ENCODE measurements at places on chromosomes 16 and 17.

DNA sequence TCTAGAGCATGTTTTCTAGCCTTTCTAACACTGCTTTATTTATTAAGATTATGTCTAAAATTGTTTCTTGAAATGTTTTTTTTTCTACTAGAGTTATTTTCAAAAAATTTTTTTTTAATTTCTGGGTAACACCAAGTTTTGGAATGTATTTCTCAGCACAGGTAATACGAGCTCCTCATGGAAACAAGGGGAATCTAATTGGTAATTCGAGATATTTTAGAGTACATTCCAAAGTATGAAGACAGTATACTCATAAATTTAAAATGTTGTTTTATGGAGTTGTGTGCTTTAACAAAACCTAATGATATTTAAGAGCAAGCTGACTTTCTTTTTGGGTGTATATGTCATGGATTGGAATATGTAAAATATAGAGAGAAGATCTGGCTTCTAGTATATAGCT, 42.4 kb downstream of the OMG start:
- no peak for DNase-seq

GRCh38 chr17:34081269-34081668, 173.8 kb upstream of the CCL2 start:
- DNase-seq = no peak

DNA sequence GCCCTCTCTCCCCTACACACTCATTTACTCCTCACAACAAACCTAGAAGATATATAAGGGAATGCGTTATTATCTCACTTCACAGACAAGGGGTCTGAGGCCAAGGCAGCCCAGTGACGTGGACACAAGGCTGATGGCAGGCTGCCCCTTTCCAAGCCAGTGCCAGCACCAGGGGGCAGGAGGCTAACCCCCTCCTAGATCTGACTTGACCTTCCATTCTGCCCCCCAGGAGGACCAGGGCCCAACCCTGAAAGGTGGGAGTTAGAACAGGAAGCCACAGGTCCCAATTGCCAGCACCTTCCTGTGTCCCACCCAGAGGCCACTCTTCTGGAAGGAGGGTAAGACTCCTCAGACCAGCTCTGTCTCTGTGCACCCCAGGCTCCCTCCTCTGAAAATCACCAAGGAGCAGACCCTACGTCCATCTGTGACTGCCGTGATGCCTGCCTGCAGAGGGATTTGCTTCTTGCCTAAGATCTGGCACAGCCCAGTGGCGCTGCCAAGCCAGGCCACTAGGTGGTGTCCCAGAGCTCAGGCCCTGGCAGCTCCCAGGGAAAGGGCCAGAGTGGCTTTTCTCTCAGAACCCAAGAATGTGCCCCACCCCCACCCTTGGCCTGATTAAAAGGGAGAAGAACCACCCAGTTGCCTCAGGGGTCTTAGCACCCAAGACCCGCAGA, 42.4 kb upstream of the MRPS23 start:
- peak; percentile 68 for DNase-seq

- no peak for DNase-seq
These were observed 245.9 kb downstream of the CPPED1 start for GRCh38 chr16:12557786-12558185.

- no peak for DNase-seq
These were observed 113.2 kb downstream of the PRKCB start for GRCh38 chr16:23948949-23949411.

DNA sequence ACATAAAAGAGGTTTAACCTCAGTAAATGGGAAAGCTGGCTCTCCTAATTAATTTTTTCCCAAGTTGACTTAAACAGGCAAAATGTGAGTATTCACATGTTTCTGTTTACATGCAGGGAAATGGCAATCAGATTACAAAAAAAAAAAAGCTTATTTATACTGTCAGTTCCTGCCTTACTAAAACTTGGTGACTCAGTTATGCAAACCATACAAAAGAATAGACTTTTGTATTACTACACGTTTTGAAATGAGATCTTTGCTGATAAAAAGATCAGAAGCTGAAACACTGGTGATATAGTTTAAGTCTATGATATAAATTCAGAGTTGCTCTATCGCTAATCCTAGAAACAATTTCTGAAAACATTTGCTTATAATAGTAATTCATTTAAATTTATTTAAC, 9.4 kb upstream of the KCNJ2 start:
- no peak for DNase-seq

DNA sequence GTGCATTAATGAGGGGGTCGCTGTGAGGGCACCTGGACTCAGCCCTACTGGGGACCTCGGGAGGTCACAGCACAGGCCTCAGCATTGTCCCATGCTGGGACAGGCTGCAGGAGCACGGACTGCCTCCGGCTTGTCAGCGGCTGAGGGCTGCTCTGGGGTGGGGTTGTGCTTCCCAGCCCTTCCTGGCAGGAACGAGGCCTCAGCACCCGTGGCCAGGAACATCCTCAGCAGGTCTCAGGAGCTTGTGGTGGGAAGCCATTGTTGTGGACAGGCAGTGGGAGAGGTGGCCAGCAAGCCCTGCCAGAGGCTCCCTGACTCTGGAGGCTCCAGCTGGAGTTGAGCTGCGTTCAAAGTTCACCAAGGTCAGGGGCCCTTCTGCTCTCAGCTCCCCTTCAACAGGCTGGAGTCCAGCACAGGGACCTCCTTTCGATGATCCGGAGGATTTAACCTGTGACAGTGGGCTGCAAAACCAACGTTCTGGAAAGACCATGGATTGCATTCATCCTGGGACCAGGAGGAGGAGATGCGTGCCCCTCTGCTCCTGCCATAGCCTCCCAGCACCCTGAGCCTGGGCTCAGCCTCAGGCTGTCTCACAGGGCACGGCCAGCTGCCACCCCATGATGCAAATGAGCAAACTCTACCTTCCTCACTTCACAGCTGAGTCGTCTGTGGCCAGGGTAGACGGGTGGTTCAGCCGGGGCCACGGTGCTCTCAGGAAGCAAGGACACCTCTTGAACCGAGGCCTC, 32.6 kb downstream of the FOXL1 start:
- DNase-seq = peak; percentile 41

GRCh38 chr16:2173366-2173765, 17.8 kb downstream of the TRAF7 start:
- DNase-seq = no peak

DNA sequence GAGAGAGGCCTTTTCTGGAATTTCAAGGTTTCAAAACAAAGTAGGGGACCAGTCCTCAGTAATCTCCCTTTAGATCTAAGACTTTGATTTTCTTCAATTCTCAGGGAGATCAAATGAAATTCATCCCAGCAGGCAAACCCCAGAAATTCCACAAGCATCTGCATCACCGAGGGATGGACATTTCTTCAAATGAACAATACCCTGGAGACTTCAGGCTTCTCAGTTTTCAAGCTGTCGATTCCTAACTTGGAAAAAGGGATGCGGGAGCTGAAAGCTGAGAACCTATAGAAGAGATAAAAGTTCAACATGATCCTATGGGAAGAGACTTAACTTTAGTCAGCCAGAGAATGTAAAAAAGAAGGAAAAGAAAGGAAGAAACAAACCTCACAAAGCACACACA, 296.9 kb upstream of the CDH5 start:
- DNase-seq = no peak

DNA sequence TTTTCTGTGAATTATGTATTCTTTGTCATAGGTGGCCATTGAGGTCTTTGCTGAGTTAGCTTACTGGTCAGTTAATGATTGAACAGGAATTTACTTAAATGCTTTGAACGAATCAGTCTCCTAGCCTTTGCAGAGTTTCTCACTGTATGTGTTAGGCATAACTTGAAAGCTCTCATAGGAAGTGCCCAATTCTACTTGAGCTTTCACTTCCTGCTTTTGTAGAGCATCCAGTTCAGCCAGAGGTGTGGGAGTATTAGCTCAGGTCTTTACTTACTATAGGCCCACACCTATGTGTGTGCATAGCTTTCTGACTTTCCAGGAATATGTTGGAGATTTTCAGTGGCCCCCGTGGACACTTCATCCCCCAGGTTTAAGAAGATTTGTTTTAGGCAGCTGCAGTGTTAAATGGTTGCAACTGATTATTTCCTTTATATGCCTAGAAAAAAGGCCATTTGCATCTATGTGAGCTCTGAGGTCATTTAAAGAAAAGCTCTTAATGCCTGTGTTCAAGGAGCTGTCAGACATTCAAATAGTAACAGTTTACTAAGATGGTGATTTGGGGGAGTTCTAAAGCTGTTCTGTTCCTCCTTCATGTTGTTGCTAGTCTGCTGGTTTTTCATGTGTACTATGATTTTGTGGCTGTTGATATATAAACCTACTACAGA, 62.3 kb downstream of the PHKB start:
- no peak for DNase-seq

GRCh38 chr17:9218064-9218635, 196.8 kb downstream of the NTN1 start:
- no peak for DNase-seq

GRCh38 chr17:34850023-34850422, 111.2 kb downstream of the CCT6B start:
- DNase-seq = no peak

DNA sequence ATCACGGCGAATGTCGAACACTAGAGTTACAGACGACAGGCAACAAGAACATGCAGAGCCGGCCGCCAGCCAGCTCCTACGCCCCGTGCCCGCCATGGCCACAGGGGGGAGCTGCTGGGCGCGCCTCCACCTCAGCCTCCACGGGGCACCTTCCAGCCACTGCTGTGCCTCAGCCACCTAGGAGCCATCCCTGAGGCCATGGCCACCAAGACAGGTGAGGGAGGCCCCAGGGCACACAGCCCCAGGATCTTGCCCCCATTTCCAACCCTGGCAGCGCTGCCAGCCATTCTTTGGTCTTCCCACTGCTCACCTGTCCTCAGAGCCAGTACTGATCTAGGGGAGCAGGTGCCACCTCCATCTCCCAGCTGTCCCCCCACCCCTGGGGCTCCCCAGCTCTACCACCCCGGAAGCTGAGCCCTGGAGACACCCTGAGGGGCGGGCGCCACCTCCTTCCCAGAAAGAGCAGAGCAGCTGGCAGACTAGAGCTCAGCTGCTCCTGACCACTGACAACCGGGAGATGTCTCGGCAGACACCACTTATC, 11.8 kb downstream of the GNPTG start:
- no peak for DNase-seq

DNA sequence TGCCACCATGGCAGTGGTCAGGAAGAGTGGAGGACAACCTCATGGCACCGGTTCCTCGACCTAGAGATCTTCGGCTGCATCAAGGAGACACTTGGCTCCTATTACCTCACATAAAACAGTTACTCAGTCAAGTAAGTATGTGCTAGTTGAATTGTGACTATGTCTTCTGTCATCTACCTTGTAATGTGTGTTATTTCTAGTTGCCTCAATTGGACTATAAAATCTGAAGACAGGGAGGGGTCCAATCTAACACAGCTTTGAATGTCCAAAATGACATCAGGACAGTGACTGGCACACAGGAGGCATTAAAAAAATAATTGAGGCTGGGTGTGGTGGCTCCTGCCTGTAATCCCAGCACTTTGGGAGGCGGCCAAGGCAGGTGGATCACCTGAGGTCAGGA, 17.2 kb downstream of the C16orf86 start:
- no peak for DNase-seq

DNA sequence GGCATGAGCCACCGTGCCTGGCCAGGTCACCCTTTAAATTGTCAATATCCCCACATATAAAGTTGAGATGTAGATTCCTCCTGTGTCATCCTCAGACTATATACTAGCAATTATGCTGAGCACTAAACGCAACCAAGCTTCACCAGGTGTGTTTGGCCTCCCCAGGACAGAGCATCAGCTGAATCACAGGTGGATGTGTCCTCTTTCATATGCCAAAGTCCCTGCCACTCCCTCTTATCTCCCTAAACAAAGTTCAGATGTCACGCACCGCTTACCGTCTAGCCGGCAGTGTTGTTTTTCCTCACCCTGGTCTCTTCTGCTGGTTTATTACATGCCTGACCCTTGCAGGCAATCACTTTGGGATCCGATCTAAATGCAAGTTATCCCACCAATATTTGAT, 43.8 kb upstream of the ARHGAP44 start:
- DNase-seq = no peak

- no peak for DNase-seq
These were observed 6.7 kb upstream of the LPO start for GRCh38 chr17:58231641-58232040.

- peak; percentile 54 for DNase-seq
These were observed 2.0 kb downstream of the PRSS33 start for GRCh38 chr16:2785101-2785991.

DNA sequence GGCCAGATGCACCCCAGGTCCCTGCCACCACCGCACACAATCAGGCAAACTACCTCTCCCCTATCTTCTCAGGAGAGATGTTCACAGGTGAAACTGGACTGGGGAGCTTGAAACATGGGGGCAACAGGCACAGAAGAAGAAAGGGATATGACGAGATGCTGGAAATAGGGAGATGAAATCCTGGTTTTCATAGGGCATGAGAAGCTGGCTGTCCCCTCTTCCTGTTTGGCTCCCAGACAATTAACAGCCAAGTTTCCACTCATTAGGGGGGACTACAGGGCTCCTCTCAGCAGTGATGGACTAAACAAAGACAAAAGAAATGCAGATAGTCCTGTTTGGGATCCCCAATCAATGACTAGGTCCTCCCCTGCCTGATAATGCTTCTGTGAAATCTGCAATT, 266.0 kb downstream of the NTN1 start:
- no peak for DNase-seq

DNA sequence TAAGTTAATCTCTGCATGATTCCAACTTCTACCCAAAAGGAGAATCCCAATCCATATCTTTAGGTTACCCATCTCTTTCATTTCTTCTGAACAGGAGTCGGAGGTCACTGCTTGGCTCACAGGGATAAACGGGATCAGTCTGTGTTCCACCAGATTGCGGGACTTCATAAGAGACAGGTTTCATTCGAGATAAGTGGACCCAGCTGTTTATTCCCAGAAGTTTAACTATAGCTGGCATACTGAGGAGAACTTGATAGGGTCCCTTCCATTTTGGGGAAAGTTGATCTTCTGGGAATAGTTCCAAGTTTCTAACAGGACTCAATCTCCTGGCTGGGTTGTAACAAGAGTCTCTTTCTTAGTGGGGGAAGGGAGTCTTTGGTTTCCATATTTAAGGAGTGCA, 45.4 kb upstream of the ARL4D start:
- DNase-seq = no peak

- DNase-seq = no peak
These were observed 4.1 kb downstream of the DNAH2 start for GRCh38 chr17:7721612-7722011.

GRCh38 chr17:68384471-68384870, 72.8 kb downstream of the WIPI1 start:
- no peak for DNase-seq

GRCh38 chr17:74368341-74369081, 1.2 kb downstream of the GPR142 start:
- DNase-seq = peak; percentile 66

- peak; percentile 67 for DNase-seq
These were observed 7.4 kb downstream of the FOXF1 start for GRCh38 chr16:86517652-86518258.

All from right kidney (tissue), 9 donors.